ENCODE measurements at places on chromosomes 7 and 10.

- peak; percentile 49 for DNase-seq
Observed at GRCh38 chr7:45089341-45089891, 647 bp upstream of the NACAD start.

DNA sequence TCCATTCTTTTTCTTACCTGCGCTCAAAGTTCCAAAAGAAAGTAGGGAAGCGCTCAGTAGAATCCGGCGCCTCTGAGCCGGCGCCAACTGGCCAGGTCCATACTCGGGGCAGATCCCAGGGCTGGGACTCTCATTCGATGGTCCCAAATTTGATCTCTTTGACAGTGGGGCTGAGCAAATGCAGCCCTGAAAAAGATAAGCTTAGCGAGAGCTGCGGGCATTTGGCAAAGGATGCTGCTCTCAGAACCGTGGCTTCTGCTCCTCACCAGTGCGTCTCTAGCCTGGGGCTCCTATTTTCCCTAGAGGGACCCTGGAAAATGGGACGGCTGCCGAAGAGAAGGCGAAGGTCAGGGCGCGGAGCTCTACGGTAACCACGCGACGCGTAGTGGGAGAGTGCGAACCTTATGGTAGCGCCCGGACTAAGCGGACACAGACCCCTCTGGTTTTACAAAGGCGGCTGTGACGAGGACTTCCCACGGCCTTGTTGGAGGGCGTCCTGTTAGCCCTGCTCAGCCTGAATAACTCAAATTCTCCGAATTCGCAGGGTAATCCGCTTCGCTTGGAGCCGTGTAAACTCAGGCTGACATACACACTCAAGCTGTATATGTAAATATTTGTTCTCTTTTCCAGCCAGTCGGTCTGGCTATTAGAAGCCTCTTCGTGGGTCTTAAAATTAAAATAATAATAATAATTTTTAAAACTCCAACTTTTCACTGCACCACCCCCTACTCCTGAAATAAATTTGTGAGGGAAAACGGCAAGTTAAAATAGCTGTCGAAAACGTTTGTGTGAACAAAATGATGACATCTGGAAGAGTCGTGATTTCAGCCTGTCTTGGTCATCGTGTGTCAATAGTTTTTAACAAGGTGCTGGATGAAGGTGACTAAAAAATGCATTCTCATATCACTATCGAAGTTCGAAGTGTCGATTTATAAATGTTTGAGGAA, 869 bp upstream of the TBX20 start:
- no peak for DNase-seq

GRCh38 chr10:89981891-89982290, 280.5 kb downstream of the KIF20B start:
- peak; percentile 59 for DNase-seq

DNA sequence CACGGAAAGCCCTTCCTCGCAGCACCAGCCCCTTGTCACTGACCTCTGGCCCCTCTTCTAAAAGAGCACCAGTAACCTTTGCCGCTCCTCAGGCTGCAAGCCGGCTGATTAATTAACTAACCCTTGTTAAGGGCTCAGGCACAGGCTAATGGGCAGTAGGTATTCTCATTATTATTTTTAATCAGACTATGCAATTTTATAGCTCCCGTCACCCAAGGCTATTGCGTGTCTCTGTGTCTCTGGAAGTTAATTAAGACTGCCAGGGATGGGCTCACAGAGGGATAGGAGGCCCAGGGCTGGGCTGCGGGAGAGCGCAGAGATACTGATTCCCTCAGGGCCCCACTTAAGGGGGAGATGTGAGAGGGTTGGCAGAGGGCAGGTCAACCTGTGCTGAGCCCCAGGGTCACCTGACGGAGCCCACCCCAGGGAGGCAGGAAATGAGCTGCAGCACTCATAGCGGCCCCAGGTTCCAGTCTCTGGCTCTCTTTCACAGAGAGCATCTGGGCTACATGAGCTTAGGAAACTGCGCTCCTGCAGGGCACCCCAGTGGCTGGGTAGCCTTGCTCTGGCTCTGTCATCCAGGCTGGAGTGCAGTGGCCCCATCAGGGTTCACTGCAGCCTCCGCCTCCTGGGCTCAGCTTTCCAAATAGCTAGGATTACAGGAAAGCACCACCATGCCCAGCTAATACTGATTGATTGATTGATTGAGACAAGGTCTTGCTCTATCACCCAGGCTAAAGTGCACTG, 92.2 kb upstream of the LRRC4 start:
- no peak for DNase-seq

DNA sequence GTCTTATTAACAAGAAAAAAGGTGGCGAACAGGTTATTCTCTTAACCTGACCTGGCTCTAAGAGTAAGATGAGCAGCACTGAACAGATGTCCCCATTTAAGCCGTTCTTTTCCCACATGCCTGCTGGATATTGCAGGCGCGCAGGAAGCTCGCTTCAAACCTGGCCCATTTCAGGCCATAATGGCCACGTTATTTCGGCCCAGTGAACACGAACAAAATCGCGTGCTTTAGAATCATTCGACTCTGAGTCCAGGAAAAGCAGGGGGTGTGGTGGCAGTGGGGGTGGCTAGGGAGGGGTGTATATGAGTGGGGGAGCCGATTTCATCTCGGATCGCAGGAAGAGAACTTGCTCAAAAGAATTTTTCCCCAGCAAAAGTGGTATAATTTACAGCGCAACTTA, 6.6 kb upstream of the SP8 start:
- no peak for DNase-seq

DNA sequence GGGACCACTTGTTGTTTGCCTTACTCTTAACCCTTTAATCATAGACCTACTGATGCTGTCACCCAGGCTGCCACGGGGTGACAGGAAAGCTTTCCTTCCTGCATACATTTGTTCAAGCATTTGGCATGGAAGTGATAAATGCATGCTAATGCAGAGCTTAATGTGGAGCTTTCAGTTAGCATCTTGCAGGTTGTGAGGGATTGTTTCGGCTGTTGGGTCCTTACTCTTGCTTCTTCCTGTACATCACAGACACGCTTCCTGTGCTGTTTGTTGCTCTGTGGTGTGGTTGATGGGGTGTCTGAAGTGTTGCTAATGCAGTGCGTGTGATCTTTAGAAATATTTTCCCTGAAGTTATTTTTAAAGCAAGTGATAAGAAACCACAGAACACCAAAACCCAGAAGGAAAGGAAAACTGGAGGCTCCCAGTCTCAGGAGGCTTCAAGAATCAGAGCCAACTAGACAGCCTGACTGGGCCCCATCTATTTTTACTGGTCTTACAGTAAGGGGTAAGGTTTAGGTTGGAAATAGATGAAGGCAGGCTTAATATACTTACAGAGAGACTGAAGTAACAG, 143.1 kb downstream of the CHN2 start:
- DNase-seq, result no peak

DNA sequence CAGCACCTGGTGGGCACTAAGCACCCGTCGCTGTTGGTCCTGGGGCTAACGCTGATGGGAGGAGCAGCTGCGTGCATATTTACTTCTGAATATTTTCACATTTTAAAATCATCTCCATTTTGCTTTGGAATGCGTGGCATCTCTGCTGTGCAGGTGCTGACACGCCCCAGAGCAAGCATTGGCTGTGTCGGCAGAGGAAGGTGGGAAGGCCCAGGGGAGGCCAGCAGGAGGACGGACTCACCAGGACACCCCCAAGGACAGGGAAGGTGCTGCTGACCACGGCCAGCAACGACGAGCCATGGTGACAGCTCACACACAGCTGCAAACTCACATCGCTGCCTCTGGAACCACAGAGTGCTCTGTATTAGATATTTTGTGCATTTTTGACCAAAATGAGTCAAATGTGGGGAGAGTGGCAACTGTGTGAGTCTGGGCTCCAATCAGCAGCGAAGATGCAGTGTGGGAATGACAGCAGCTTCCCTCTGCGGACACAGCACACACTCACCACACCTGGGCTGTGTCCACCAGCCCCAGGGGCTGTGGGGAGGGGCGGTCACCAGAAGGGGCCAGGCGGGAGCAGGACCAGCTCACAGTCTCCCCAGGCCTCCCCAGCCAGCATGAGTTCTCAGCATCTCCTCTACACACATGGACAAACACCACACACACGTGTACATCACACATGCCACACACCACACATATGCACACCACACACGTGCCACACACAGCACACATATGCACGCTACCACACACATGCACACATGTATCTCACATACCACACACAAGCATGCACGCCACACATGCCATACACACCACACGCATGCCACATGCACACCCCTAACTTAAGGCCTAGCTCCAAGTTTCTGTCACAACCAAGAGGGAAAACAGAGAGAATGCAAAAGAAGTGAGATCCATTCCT, 58.2 kb downstream of the PTPRN2 start:
- no peak for DNase-seq
